ENCODE measurements at places on chromosomes 12 and 14.

- no peak for DNase-seq
These were observed 6.8 kb upstream of the TWF1 start for GRCh38 chr12:43812926-43813325.

DNA sequence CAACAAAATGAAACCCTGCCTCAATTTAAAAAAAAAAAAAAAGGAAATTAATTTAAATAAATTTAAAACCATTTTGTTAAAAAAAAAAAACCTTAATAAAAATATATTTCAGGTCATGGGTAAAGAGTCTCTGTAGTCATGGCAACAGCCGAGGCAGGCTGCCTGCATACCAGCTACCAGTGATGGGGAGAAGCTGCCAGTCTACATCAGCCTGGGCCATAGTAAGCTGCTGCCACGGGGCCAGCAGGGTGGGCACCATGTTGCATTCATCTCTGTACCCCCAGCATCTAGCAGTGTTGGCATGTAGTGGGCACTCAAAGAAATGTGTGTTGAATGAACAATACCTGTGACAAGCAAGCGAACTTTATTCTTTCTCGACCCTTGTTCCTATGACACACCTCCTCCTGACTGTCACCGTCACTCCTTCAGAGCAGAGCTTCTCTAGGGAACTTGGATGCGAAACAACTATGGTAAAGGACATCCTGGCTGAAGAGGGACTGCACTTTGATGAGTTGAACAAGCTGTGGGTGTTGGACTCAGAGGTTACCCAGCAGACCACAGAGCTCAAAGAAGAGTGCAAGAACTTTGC is 7.3 kb upstream of the AP4S1 start:
- DNase-seq = no peak

DNA sequence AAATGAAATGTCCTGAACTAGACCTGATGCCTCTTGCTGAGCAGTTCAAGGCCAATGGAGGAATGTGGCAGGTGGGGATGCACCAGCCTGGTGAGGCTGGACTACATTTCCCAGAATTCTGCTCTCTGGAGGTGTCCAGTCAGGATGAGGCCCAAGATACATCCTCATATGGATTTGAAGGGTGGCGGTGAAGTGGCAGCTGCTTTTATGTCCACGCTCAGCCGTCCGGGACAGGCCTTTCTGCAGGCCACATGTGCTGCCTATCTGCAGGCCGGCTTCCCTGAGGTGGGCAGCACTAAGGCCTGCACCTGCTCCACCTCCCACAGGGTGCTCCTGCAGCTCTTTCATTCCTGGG is 230.2 kb downstream of the BCL11B start:
- no peak for DNase-seq

- peak; percentile 57 for DNase-seq
These were observed 83.5 kb downstream of the SAMD4A start for GRCh38 chr14:54650331-54650958.

DNA sequence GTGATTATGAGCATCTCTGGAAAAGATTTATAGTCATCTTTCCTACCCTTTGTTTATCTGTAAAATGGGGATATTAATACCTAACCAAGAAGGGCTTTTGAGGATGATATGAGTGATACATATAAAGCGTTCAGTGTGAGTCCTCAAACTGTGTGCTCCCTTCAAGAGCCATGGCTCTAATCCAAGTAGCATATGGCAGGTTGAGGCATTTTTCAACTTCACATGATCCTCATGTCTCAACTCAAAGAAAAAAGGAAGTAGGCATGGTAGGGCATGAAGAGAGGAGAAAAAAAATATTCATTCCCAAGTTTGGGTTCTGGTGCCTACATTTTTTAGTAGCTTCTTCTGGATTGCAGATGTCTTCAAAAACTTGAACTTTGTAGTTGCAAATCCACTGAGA is 286.3 kb upstream of the ATP2B1 start:
- DNase-seq = no peak

- no peak for DNase-seq
These were observed 144.2 kb downstream of the C12orf75 start for GRCh38 chr12:105474672-105475071.

- no peak for DNase-seq
These were observed 98.2 kb downstream of the SNAPC1 start for GRCh38 chr14:61860294-61860918.

GRCh38 chr14:94673781-94674231 is 61.6 kb downstream of the SERPINA3 start:
- no peak for DNase-seq

DNA sequence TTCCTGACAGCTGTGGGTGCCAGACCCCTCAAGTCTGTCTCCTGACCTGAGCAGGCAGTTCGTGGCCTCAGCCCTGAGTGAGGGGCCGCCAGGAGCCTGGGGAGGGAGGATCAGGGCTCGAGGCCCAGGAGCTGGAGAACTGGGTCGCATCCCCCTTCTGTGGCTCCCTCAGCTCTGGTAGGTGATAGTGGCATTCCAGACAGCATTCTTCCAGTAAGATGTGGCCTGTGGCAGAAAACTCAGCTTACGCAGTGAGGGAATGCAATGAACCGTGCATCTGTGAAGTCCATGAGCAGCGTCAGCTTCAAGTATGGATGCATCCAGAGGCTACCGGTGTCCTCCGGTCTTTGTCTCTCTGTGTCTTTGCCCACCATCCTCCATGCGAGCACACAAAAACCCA is 28.4 kb upstream of the FBRSL1 start:
- no peak for DNase-seq

- DNase-seq = no peak
These were observed 23.5 kb downstream of the ADGRD1 start for GRCh38 chr12:130977046-130977742.

DNA sequence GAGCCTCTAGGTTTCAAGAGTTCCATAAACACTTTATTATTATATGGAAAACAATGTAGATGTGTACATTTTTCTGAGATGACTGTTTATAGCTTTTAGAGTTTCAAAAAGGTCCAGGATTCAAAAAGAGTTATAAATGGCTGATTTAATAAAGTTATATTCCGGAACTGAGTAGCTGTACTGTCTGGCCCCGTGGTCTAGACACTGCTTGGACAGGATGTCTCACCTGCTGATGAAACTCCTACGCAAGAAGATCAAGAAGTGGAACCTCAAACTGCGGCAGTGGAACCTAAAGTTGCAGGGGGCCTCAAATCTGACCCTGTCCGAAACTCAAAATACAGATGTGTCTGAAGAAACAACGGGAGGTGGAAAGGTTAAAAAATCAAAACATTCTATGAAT is 69.7 kb downstream of the DCAF5 start:
- DNase-seq = no peak

- DNase-seq = no peak
These were observed 15.4 kb upstream of the C12orf75 start for GRCh38 chr12:105315130-105315529.

- no peak for DNase-seq
These were observed 19.5 kb downstream of the IRF2BPL start for GRCh38 chr14:77009014-77009413.

GRCh38 chr14:92914087-92914656 is 8.8 kb upstream of the CHGA start:
- no peak for DNase-seq

GRCh38 chr14:90253826-90254225 is 2.5 kb upstream of the PSMC1 start:
- no peak for DNase-seq

DNA sequence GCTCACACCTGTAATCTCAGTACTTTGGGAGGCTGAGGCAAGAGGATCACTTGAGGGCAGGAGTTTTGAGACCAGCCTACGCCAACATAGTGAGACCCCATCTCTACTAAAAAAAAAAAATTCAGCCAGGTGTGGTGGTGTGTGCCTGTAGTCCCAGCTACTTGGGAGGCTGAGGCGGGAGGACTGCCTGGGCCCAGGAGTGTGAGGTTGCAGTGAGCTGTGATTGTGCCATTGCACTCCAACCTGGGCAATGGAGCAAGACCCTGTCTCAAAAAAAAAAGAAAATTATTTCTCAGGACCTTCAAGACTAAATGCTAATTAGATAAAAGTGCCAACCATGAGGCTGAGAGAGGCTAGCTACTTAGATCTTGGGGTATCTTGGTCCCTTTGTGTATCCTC is 23.5 kb downstream of the OTUB2 start:
- DNase-seq = no peak

DNA sequence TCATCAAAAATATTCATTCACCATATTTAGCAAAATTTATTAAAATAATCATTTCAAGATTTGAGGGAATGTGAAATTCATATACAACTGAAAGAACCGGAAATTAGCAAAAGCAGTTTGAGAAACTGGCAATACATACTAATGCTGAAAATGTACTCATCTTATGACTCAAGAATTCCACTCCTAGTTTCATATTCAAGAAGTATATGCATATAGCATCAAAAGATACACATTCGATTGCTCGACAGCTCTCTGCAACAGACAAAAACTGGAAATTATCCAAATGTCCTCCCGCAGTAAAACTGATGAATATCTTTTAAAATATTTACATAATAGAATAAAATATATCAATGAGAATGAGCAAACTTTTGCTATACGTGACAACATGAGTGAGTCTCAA is 189.2 kb upstream of the MGAT4C start:
- DNase-seq = no peak

- no peak for DNase-seq
These were observed 1064.1 kb upstream of the FLRT2 start for GRCh38 chr14:84465880-84466279.

- DNase-seq = no peak
These were observed 562 bp downstream of the ZFYVE1 start for GRCh38 chr14:73026243-73026844.

DNA sequence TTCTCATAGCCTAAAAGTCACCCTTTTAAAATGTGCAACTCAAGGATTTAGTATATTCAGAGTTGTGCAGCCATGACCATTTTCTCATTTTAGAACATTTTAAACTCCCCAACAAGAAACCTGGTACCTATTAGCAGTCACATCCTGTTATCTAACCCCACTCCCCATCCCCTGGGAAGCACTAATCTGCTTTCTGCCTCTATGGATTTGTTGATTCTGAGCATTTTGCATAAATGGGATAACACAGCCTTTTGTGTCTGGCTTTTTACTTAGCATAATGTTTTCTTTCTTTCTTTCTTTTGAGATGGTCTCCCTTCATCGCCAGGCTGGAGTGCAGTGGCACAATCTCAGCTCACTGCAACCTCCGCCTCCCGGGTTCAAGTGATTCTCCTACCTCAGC is 38.6 kb upstream of the YY1 start:
- no peak for DNase-seq

GRCh38 chr12:13233830-13234641 is 37.5 kb downstream of the EMP1 start:
- no peak for DNase-seq

- DNase-seq = no peak
These were observed 9.5 kb downstream of the ZNF891 start for GRCh38 chr12:133120385-133121191.

DNA sequence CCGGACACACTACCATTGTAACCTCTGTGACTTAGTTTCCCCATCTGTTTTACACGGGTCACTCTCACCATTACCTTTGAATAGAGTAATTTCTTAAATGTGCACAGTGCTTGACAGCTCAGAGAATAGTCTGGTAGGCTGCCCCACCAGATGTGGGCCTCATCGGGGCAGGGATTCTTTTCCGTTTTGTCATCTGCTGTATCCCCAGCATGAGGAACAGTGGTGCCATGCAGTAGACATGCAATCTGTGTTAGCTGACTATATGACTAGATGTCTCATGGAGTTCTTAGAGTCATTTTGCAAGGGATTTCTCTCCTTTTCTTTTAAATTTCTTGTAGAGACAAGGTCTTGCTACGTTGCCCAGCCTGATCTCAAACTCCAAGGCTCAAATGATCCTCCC is 44.9 kb upstream of the PLEKHG3 start:
- no peak for DNase-seq

- no peak for DNase-seq
These were observed 51.1 kb upstream of the BEGAIN start for GRCh38 chr14:100638211-100638855.

- no peak for DNase-seq
These were observed 12.8 kb downstream of the DEGS2 start for GRCh38 chr14:100146531-100147091.

- no peak for DNase-seq
These were observed 826 bp downstream of the PRKCH start for GRCh38 chr14:61322011-61322798.

DNA sequence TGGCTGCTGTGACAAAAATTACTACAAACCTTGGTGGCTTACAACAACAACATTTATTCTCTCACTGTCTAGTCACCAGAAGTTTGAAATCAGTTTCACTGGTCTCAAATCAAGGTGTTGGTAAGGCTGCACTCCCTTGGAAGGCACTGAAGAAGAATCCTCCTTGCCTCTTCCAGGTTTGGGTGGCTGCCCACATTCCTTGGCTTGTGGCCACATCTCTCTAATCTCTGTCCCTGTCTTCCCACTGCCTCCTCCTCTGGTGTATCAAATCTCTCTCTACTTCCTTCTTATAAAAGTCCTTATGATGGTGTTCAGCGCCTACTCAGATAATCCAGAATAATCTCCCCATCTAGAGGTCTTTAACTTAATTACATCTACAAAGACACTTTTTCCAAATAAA is 31.0 kb downstream of the PLCZ1 start:
- no peak for DNase-seq

DNA sequence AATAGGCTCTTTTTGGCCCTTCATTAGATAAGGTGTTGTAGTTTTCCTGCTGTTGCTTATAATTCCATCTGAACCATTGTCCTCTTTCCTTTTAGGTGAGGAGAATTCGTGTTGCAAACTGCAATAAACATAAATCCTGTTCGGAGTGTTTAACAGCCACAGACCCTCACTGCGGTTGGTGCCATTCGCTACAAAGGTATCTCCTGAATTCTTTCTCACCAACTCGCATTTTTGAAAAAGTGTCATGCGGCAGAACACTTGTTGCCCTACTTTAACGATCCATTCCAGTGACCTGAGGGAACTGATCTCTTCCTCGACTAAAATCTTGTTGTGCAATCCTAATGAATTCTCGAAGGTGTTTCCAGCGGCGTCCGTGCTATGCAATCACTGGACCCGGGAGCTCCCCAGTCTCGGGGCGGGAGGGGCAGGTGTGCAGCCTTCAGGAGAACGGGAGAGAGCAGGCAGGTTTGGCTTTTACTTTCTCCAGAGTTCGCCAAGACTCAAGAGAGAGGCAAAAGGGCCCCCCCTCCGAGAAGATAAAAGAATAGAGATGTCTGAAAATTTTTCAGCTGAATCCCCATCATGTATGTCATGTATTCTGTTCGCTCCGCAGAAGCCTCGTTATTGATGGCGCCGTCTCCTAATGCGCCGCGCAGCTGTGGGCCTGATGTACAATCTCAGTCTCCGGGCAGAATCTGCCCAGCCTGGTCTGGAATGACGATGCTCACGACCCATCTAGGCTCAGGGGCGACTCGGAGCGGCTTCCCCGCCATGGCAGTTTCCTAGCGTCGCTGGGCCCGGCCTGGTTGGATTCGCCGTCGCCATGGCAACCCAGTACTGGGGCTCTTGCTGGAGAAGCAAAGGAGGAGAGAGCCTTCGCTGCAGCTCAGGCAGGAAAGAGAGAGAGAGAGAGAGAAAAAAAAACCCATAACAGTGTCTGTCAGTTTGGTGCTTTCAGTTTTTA is 38.2 kb downstream of the PLXNC1 start:
- DNase-seq = peak; percentile 61

GRCh38 chr14:21978184-21978998 is 304.8 kb upstream of the OR4E1 start:
- no peak for DNase-seq

Data from amygdala (tissue), 56 donors.